ENCODE measurements at places on chromosomes 2 and 18.

DNA sequence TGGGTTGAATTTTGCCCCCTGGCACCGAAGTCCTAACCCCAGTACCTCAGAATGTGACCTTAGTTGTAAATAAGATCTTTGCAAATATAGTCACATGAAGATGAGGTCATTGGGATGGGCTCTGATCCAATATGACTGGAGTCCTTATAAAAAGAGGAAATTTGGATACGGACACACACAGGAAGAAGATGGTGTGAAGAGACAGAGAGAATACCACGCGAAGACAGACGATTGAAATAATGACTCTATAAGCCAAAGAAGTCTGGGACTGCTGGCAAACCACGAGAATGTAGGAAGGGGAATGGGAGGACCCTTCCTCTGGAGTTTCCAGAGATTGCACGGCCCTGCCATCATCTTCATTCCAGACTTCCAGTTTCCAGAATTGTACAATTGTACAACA, 98.6 kb downstream of the CPO start:
- DNase-seq, result no peak

- DNase-seq, result peak; percentile 78
These were observed 35.4 kb downstream of the FASTKD2 start for GRCh38 chr2:206800506-206801417.

DNA sequence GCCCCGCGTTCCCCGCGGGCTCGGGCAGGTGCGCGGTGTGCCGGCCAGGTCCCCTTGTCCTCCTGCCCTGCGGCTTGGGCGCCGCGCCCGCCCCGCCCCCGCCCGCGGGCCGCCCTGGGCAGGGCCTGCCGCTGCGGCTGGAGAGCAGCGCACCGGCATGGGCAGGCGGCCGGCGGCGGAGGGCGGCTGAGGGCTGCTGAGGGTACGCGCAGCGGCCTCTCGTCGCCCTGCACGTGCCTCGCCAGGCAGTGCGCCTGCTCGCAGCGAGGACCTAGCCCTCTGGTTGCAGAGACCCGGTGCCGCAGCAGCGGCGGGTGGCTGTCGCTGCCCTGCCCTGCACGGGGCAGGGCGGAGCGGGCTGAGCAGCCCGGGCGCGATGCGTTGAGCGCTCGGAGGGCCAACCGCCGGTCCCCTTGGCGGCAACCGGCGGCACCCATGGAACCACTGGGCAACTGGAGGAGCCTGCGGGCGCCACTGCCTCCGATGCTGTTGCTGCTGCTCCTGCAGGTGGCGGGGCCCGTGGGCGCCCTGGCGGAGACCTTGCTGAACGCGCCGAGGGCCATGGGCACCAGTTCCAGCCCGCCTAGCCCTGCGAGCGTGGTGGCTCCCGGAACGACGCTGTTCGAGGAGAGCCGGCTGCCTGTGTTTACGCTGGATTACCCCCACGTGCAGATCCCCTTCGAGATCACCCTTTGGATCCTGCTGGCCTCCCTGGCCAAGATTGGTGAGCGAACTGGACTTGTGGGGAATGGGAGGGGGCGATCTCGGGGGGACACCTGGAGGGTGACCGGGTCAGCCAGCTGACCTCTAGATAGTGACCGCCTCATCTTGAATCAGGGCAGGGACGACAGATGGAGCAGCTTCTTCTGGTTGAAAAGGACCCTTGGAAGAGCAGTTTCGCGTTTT, at the start of gene SLC9A2:
Gene SLC9A2, plus strand, starts transcription at position 140 of the 906 bp plus-strand sequence. Its CDS starts 296 bp downstream, at position 436.
- DNase-seq, result peak; percentile 38

DNA sequence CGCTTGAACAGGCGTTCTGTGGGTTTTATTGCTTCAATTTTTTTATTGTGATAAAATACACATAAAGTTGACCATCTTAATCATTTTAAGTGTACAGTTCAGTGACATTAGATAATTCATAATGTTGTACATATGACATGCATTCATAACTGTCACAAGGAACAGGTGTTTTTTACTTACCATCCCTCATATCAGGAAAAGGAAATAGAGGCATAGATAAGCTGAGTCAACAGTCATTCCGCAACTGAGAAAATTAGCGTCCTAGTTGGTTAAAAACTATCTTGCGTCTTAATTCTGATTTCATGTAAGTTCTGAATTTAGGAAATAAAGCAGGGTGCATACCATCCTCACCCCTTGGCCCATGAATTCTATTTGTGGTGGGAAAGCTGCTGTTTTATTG, 36.5 kb downstream of the PLB1 start:
- DNase-seq, result no peak

GRCh38 chr2:126858436-126858835, 40.3 kb upstream of the TEX51 start:
- DNase-seq, result peak; percentile 4

GRCh38 chr2:207375207-207375875, 154.4 kb upstream of the CREB1 start:
- DNase-seq, result no peak

- DNase-seq, result peak; percentile 91
These were observed 7.6 kb upstream of the TNS1 start for GRCh38 chr2:218010140-218010983.

DNA sequence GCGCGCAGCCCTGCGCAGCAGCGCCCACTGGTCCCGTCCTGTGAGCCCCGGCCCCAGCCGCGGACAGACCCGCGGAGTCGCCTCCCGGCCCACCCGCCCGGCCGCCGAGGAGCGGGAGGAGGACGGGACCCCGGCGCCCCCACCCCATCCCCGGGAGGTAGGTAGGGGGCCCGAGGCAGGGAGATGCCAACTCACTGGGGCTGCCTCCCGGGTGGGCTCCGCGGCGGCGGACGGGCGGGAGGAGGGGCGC, 160 bp downstream of the SPTBN1 start:
- no peak for DNase-seq

DNA sequence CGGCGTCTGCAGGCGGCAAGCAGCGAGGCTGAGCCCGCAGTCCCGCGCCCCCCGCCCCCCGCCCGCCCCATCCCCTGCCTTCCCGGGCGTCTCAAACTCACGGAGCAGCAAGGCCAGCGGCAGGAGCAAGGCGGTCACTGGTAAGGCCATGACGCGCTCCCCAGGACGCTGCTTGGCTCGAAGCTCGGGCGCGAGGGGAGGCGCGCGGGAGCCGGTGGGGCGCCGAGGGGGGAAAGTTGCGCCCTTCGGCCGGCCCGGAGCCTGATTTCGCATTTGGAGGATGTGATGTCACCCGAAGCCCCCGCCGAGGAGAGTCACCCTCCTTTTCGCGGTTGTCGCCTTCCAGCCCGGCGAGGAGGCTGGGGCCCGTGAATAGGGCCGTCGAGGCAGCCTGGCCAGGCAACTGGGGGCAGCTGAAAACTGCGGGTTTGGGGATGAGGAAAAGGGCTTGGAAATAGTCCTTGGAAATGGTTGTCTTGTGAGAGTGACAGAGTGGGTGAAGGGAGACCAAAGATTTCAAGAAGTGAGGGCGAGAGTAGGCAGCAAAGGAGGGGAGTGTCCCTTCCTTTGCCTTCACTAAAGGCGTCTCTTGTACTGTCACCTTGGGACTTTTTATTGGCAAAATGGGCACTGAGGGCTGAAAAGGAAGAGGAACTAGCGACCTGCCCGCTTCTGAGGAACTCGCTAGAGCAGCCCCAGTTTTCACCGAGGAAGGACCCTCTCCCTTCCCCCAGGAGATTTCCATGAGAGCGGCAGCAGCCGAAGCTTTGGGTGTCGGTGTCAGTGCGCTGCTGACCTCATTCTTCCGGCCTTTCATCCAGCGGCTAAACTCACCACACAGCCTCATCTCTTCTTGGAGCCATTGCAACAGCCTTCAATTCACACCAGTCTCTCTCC, at the start of gene CD8A:
Gene CD8A, minus strand, starts transcription at position 238 of the 897 bp plus-strand sequence. Its CDS starts 88 bp downstream, at position 150.
- DNase-seq, result peak; percentile 66

DNA sequence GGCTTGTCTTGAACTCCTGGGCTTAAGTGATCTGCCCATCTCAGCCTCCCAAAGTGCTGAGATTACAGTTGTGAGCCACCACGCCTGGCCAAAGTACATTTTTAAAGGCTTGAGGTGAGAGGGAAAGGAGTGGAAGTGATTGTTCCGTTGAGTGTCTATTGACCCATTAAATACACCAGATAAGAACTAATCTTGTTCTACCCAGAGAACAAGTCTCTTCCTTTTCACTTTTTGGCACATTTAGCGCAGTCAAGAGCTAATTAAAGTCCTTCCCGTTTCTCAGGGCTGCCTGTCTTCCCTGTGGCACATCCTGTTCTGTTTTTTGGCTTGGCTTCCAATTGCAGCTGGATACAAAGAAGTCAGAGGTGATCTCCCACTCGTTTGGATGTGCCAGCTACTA, 172.3 kb downstream of the ALPK2 start:
- no peak for DNase-seq

DNA sequence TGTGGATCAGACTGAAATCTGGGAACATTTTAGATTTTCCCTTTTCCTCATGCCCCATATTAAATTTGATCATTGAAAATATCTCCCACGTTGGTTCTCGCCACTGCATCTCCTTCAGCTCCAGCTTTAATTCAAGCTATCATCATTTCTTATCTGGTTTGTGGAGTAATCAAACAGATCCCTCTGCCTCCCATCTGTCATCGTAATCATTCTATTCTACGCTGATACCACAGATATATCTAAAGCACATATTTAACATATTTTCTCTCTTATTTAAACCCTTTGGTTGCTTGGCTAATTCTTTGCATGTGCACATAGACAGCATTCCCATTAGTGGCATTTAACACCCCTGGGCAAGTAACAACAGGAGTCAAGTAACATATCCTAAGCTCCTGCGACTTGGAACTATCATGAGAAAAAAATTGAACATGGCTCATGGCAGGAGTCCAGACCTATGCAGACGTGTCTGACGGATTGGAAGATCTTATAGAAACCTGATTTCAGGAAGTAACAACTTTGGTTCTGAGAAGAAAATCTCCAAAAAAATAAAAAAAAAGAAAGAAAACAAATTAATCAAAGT, 158.8 kb upstream of the KYNU start:
- DNase-seq, result no peak

All from AG20443 (cell line).